CD4-positive, alpha-beta T cell treated with Interleukin-6 for 4 hours (primary cell): ENCODE measurements at places on chromosomes 12 and 14.

DNA sequence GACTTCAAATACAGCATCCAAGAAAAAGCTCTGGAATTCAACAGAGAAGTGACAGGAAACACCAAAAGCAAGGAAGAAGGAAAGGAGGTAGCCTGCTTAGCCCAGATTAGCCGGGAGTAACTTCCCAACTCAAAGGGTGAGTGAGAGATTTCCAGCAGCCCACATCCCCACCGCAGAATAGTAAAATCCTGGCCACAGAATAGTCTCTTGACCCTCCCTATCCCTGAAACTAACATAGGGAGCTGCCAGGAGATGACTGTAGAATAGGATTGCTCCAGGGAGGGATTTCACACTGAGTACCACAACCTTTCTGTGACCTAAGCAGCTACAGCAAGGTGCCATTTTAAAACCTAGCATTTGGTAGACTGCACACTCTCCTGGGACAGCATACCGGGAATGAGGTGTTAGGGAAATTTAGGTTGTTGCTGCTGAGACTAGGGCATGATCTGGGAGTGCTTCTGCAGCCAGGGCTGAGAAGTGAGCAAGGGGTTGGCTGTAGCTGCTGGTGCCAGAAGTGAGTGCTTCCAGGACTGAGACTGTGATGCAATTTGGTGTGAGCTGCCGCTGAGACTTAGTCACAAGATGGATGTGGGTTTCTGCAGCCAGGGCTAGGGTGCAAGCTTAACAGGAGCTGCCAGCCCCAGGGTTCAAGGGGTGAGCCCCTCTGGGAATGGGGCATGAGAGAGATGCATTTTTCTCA lies 66.0 kb downstream of the TMTC3 start:
- no peak for DNase-seq

DNA sequence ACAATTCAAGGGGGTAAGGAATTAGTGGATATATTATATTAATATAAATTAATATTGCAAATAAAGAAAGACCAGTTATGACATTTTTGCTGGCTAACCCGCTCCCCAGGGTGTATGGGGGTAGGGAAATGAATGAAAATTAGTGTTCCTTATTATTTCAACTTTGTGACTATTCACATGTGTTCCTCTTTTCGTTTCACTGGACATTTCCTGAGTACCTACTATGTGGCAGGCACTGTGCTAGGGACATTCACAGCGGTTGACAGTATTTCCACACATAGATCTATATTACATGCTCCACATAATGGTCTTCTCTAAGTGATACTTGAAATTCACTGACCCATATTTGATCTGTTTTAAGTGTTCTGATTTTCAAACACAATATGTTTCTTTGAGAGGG lies 129.8 kb upstream of the USP15 start:
- DNase-seq = no peak

GRCh38 chr14:22626590-22626989 lies 17.6 kb downstream of the OR6J1 start:
- no peak for DNase-seq

DNA sequence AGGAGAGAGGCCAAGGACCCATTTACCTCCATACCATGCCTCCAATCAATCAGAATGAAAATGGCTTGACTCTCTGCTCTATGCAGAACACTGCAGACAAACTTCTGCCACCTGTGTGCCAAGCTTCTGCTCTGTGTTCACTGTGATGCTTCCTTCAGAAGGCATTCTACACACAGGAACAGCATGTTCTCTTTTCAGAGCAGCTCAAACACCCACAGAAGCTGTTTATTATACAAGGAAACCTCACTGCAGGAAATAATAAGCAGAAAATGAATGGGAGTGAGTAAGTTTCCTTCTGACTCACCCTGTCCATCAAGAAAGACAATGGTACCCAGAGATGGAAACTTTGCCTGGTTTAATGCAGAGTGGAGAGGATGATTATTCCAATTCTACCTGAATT lies 2.4 kb upstream of the ESR2 start:
- DNase-seq = no peak

DNA sequence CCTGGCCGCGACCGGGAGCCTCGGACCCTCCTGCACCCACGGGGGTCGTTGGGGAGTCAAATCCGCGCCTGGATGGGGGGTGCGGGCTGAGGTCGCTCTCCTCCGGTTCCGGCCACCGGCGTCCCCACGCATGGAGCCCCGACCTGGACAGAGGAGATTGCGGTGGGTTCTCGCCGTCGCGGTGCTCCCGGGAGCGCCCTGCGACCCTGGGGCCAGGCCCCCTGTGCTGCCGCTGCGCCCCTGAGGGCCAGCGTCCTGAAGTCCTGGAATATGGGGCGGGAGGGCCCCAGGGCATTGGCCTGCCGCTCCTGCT lies 345 bp downstream of the ASPG start:
- DNase-seq = no peak

- no peak for DNase-seq
Measured at GRCh38 chr14:89399594-89400068, 17.4 kb downstream of the FOXN3 start.
